ENCODE measurements at places on chromosomes 16 and 17.

GRCh38 chr17:7947651-7948050 is 15.6 kb downstream of the CNTROB start:
- DNase-seq: no peak

GRCh38 chr16:56019274-56019673 is 144.1 kb upstream of the CES5A start:
- DNase-seq: no peak

- no peak for DNase-seq
These were observed 2.4 kb downstream of the KCNJ12 start for GRCh38 chr17:21378553-21378952.

- no peak for DNase-seq
These were observed 12.4 kb upstream of the PEMT start for GRCh38 chr17:17603895-17604225.

DNA sequence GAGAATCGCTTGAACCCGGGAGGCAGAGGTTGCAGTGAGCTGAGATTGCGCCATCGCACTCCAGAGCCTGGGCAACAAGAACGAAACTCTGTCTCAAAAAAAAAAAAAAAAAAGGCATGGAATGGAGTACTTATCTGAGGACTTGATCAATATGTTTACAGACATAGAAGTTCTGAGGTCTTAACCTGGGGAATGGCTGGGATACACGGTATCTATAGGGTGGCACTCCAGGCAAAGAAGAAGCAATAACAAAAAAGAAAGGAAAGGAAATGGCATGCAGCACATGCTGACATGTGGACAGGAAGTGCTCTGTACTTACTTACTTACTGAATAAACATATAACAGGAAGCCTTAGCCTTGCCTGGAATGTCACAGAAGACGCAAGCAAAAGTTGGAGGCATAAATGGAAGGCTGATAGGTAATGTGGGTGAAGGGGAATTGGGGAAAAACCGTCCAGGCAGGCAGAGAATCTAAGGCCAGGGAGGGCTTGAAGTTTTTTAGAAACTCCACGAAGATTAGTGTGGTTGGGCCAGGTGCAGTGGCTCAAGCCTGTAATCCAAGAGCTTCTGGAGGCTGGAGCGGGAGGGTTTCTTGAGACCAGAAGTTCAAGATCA is 10.1 kb upstream of the SPOP start:
- DNase-seq: peak; percentile 39

- no peak for DNase-seq
These were observed 71.1 kb downstream of the RPGRIP1L start for GRCh38 chr16:53632526-53632925.

GRCh38 chr16:14181371-14182050 is 110.4 kb downstream of the MRTFB start:
- DNase-seq: no peak

- DNase-seq: no peak
These were observed 23.0 kb downstream of the ARHGAP27 start for GRCh38 chr17:45409659-45410076.

GRCh38 chr17:73210002-73210678 is 17.3 kb downstream of the COG1 start:
- peak; percentile 19 for DNase-seq

DNA sequence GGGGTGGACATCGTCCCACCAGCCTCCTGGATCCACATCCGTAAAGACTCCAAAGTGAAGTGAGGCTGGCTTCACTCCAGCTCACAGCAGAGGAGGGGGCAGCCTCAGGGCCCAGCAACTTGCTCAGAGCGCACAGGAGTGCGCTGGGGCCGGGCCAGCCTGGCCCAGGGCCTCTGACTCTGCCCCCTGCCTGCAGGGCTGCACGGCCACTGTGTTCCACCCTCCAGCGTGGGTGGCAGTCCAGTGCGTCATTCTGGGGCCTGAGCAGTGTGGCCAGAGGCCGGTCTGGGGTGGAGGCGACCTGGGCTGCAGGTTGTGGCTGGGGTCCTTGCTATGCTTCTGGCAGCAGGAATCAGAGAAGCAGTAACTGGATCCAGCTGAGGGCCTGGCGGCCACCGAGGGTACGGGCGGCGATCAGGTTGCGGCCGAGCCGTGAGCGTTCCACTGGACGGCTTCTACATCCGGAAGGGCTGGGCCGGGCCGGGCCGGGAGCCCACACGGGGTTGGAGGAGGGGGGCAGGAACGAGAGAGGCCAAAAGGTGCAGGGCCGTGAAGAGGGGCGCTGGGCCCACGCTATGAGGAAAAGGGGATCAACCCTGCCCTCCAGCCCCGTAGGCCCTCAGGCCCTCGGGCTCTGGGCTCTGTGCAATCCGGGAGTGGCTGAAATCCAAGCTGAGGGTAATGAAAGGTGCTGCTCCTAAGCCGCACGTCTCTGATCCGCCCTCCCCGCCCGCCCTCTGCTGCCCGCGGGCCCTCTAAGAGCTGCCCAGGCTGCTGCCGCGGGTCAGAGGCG is at the start of gene FSCN2:
Gene FSCN2 (plus strand): TSS at position 787 of the 793 bp plus-strand sequence. CDS start 155 bp downstream, outside the sequence.
- no peak for DNase-seq

GRCh38 chr17:37399265-37399803 is 7.3 kb downstream of the ACACA start:
- DNase-seq: no peak

DNA sequence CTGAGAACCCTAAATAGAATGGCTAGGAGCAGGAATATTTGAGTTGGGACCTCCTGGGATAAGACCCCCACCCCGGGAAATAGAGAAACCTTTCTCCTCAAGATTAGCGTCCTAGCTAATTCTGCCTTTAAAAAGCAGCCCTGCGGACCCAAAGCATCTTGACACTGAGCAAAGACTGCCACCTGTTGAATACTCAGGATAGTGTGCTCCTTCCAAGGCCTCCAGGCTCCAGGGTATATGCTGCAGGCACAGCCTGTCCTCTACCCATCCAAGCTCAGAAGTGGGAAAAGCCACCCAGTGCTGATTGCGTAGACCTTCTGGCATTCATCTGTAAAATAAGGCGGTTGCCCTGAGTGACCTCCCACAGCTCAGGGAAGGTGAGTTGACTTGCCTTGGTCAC is 456.2 kb upstream of the DYNLRB2 start:
- DNase-seq: peak; percentile 2

- no peak for DNase-seq
These were observed 82.3 kb upstream of the DOC2B start for GRCh38 chr17:263773-264172.

GRCh38 chr16:81707411-81708265 is 71.5 kb upstream of the PLCG2 start:
- DNase-seq: no peak

DNA sequence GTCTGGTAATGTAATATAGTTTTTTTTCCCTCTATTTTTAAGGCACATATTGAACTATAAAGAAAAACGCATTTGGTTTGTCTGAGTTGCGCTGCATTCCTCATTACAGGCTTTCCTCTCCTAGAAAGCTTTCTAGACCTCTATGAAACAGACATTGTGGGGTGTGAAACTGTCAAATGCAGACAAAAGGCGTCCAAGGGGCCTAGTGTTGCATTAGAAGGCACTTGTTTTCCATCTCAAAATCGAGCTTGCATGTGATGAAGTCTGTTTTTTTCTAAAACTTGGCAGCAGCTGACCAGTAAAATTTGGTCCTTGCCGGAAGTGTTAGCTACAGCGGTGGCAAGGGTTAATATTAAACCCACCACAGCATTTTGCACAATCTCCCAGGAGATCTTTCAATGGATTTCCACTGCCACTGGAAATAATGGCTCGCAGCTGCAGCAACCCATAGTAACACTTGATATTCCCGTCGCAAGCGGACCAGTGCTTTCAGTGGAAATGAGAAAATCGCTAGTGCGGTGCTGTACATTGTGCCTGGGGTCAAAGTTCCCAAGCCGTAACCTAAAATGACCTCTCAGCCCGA is 602.6 kb downstream of the KCNJ2 start:
- DNase-seq: no peak

DNA sequence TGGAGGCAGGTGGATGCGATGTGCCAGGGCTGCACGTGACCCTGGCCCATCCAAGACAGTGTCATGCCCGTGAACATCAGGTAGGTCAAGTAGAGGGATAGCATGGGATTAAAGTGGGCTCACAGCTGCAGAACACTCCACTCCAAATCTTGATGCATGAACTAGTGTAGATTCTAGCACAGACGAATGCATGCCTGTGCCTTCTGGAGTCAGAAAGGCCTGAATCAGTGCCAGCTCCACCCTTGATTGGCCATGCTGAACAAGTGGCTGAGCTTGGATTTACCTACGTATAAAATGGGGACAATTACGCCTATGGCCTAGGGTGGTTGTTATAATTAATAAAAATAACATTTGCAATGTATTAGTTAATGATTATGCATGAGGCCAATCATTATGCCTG is 10.6 kb downstream of the IRX3 start:
- no peak for DNase-seq

GRCh38 chr16:62620275-62620674 is 584.0 kb upstream of the CDH8 start:
- DNase-seq: no peak

DNA sequence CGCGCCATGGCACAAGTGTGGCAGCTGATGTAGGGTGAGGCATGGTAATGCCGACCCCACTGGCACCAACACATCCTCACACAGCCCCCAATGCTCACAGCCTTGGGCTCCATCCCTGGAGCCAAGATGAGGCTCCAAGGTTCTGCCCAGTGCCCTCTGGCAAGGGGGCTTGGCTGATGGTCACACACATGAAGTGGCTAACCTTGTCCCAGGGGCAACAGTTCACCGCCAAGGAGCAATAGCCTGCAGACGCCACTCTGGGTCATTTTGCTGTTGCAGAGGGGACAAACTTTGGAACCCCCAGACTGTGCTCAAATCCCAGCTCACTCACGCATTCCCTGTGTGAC is 26.8 kb downstream of the TNFRSF13B start:
- no peak for DNase-seq

GRCh38 chr16:28931801-28932225 is at the start of gene CD19:
TSS of gene CD19 (plus strand) at chr16:28931971. CDS start at chr16:28932001, 30 bp downstream.
- no peak for DNase-seq

GRCh38 chr17:43935204-43935925 is 6.9 kb downstream of the PPY start:
- no peak for DNase-seq

DNA sequence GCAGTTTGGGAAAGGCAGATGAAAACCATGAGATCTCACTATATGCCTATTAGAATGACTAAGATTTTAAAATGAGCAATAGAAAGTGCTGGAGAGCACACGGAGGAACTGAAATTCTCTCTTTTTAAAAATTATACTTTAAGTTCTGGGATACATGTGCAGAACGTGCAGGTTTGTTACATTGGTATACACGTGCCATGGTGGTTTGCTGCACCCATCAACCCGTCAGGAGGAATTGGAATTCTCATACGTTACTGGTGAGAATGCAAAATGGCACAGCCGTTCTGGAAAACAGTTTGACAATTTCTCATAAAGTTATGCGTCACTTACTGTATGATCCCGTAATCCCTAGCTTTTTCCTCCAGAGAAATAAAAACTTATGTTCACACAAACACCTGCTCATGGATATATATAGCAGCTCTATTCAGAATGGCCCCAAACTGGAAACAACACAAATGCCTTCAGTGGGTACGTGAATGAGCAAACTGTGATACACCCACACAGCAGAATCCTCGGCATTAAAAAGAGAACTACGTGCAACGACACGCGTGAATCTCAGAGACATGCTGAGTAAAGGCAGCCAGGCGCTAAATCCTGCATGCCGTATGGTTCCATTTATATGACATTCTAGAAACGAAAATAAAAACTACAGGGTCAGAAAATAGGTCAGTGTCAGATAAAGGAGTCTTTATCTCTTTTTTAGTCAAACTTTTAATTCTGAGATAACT is 11.8 kb downstream of the PIK3R6 start:
- no peak for DNase-seq

GRCh38 chr17:45361976-45362375 is 45.2 kb upstream of the MAP3K14 start:
- no peak for DNase-seq

DNA sequence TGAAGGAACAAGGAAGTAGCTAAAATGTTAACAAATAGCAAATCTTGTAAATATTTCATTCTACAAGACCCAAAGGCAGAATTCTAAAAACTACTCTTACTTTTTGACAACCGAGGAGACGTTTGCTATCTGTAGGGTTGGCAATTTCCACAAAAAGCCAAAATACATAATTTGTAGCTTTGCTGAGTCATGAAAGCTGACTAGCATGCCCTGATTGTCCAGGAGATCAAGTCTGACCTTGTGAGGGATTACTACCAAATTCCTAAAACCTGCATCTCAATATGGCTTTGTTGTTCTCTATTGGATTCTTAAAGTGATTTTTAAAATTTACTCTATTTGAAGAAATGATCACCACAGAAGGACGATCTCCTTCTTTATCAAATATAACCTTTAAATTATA is 10.8 kb downstream of the DNAJA2 start:
- no peak for DNase-seq

- DNase-seq: no peak
These were observed 29.8 kb upstream of the HOXB9 start for GRCh38 chr17:48655913-48656312.

DNA sequence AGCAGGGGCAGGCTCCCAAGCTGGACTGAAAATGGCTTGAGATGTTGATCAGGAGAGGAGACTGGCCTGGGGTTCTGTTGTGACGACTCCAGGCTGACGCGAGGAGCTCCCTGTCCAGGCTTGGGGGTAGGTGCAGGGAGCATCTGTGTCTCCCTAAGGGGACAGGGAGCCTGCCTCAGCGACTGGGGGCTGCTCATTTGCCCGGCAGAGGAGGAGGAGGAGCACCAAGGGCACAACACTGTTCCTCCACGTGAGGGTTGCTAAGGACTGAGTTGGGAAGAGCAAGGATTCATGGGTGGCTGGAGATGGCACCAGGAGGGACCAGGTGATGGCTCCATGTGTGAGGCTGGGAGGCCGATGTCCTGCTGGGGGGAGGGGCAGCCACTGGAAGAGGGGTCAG is 53.3 kb downstream of the USP22 start:
- DNase-seq: no peak

GRCh38 chr16:87855852-87856715 is 13.2 kb downstream of the SLC7A5 start:
- DNase-seq: peak; percentile 21

GRCh38 chr17:30913955-30914354 is 7.8 kb upstream of the ADAP2 start:
- no peak for DNase-seq

DNA sequence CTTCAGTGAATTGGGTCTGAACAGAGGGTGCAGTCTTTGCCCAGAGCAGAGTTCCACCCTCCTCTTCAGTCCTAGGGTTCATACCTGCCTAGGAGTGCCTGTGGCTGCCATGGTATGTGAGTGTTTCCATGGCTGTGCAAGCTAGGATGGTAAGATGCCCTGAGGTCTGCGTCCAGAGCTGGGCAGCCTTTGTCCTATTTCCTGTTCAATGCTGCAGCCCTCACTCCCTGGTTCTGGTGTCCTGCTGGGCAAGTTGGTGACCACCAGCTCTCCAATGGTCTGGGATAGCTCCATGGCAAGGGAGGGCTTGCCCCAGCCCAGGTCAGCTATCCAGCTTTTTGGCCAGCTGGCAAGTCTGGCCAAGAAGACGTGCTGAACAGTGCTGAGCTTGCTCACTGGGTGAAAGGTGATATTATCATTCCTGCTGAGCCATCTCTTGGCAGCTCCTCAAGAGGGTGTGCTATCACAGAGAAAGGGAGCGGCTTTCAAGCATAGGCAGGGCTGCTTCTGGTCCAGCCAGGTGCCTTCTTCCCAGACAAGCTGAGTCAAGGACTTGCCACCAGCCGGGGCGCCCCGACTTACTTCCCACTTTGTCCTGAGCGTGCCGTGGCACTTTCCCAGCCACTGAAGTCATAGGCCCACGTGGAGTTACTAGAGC is 13.0 kb upstream of the NFATC3 start:
- no peak for DNase-seq

GRCh38 chr16:52843381-52843780 is 209.3 kb downstream of the CHD9NB start:
- DNase-seq: no peak

GRCh38 chr17:58046239-58047094 is 36.8 kb upstream of the DYNLL2 start:
- no peak for DNase-seq

GRCh38 chr17:78134899-78135385 is 4.4 kb downstream of the TMC8 start:
- no peak for DNase-seq

Data from central memory CD4-positive, alpha-beta T cell (primary cell).